ENCODE measurements at places on chromosomes 7 and 10. TPM values are rescaled to one million over a fixed set of nuclear protein-coding genes. Genes with fewer than 3 reads are reported as not detected.

NPY4R2 gene
- polyA plus RNA-seq = not detected

CDK6 gene
- 45.0 TPM for polyA plus RNA-seq

SYT15B gene
- polyA plus RNA-seq = 2.2 TPM

OPN1SW gene
- polyA plus RNA-seq = 1.5 TPM

MRLN gene
- 7.5 TPM for polyA plus RNA-seq

ANK3 gene
- 35.1 TPM for polyA plus RNA-seq

GPR146 gene
- 5.1 TPM for polyA plus RNA-seq

MYL7 gene
- polyA plus RNA-seq = 0.39 TPM

ADAM22 gene
- 14.4 TPM for polyA plus RNA-seq

ZNF804B gene
- polyA plus RNA-seq = 0.09 TPM

DNA sequence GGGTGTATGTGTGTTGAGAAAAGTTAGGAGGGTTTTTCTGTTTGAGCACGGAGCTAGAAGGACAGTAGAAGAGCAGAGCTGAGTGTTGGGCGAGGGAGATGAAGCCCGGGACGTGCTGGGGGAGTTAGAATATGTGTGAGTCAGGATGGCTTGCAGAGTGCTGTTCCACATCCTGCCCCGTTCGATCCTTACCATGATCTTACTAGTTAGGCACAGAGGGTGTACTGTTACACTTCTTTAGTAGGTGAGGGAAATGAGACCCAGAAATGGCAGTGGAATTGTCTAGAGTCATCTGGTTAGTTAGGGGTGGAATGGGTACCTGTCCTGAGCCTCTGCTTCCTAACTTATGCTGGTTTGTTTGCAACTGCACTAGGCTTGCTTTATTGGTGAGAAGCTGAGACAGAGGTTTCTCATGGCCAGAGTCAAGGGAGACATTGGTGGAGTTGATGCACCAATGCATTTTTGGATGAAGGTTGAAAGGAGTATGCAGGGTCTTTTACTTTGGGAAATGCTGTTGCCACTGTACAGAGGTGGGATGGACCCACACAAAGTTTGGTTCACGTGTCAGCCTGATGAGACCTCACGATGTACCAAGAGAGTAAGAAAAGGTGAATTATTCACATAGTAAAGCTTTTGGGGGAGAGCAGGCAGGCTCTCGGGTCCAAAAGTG, 42.4 kb downstream of the CCNY start:
- no peak for DNase-seq

- no peak for DNase-seq
Measured at GRCh38 chr10:97174941-97175340, 10.8 kb downstream of the SLIT1 start.

- no peak for DNase-seq
Measured at GRCh38 chr10:24887855-24888231, 64.6 kb downstream of the PRTFDC1 start.

GRCh38 chr7:132759482-132760243, 183.4 kb upstream of the PLXNA4 start:
- no peak for DNase-seq

DNA sequence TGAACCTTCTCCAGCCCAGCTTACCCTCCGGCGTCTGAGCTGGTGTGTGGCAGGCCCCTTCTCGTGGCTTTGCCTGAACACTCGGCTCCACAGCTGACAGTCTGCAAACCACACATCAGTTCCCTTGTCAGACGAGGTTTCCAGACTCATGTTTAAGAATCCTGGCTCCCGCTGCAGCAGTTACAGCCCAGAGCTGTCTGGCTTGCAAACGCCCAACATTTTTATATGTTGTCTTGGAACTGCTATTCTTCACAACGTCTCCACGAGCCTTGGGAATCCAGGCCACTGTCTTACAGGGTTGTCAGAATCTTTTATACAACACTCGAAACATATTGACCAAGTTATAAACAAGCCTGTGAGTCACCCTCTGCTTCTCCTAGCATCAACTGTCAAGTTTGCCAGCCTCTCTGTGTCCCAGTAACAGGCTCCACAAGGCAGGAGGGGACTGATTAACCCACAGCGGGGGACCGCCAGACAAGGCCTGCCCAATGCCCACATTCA, 68.1 kb downstream of the TNS3 start:
- DNase-seq = peak; percentile 89

DNA sequence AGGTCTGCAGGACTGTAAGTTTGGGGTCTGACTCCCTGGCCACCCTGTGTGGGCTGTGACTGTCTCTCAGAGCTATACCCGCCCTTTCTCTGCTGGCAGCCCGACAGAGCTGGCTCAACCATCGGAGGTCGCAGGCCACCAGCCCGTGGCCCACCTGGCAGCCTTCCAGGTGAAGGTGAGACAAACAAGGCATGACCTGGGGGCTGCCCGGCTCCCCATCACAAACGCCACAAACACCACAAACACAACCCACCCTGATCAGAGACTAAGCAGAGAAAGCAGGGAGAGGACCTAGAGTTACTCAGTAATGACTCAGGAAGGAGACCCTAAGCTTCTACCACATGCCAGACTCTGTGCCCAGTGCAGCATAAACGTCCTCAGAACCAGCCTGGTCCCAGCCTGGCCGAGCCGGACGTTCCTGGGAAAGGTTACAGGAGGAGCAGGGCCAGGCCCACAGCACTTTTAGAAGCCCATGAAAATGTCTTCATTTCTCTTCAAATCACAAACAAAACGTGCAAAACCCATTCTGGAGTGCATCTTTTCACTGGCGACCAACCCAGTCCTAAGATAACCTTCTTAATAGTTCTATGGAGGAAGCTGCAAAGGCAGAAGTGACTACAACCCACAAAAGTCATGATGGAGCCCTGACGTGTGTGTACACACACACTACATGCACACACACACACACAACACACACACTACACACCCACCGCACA, 66.8 kb downstream of the MKI67 start:
- DNase-seq = no peak

DNA sequence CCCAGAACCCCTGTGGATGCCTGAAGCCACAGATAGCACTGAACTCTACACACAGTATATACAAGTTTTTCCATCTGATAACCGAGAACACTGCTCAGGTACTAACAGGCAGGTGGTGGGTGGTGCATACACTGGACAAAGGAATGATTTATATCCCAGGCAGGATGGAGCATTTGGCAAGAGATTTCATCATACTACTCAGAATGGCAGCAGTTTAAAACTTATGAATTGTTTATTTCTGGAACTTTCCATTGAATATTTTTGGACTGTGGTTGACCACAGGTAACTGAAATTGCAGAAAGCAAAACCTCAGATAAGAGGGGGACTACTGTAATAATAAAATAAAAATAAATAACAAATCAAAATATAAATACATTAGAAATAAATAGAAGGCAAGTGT, 10.9 kb upstream of the KCNMA1 start:
- no peak for DNase-seq

DNA sequence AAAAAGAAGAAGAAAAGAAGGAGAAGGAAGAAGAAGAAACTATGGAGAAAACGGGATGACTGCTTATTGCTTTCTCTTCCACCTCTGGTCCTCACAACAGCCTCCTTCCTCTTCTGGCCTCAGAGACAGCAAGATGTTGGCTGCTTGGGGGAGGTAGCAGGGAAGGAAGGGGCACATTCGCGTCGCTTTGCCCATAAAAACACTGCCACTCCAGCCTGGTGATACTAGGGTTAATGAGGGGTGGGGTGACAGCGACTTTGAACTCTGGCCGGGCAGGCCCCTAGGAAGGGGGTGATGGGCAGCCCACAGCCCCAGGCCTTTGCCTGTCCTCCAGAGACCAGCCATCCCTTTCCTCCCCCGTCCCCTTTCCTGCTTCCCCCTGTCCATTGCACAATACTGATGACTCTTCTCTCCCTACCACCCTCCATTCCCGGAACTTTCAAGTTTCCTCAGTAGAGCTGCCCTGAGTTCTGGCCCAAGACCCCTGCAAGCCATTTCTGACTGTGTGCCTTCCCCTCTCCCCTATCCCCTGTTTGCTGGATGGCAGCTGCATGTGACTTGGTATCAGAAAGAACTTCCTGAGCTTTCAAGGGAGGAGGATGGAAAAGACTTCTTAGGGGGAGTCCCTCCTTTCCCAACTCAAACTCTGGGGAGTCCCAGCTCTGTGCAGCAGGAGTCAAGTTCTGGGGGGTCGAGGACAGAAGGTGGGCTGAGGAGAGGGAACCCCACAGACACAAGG, 2.2 kb upstream of the CUEDC2 start:
- no peak for DNase-seq

- DNase-seq = no peak
Measured at GRCh38 chr10:113287592-113287991, 265.3 kb upstream of the HABP2 start.

DNA sequence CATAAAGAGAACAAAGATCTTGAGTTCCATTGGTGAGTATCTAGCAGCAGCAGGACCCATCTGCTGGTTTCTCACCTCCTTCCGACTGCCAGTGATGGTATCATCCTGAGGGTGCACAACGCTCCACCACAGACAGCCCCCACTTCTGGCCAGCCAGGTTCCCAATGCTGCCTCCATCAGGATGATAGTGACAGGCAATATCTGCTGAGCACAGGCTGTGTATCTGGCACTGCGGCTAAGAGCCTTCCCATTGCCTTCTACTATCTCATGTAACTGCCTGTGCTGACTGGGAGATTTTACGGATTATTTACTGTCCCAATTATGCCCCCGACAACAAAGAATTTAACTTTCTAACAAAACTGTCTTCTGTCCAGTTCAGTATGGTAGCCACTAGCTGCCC, 352.4 kb upstream of the AOAH start:
- no peak for DNase-seq

- no peak for DNase-seq
Measured at GRCh38 chr10:78559661-78560340, 509.0 kb upstream of the ZMIZ1 start.

- DNase-seq = no peak
Measured at GRCh38 chr7:31512166-31512565, 1.7 kb upstream of the ITPRID1 start.

- DNase-seq = no peak
Measured at GRCh38 chr10:86775870-86776180, 19.4 kb downstream of the BMPR1A start.

DNA sequence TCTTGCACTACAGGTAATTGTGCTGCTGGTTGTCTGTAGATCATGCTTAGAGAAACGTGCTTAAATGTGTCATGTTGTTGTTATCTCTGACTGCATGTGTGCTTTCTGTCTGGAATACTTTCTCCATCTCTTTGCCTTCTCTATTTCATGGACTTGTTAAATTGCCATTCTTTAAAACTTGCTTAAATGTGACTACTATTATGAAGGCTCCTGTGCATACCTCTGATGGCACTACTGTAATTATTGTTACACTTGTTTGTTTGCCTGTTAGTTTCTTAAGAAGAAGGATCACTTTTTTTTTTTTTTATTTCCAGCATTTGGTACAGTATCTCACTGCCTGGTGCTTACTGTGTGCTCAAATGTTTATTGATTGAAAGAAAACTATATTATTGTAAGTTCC, 41.6 kb downstream of the KMT2E start:
- DNase-seq = no peak

GRCh38 chr7:126483972-126484371, 768.8 kb downstream of the GRM8 start:
- DNase-seq = no peak

GRCh38 chr7:118041251-118041878, 142.6 kb upstream of the LSM8 start:
- DNase-seq = no peak

- no peak for DNase-seq
Measured at GRCh38 chr10:72790216-72790990, 98.5 kb downstream of the MCU start.

DNA sequence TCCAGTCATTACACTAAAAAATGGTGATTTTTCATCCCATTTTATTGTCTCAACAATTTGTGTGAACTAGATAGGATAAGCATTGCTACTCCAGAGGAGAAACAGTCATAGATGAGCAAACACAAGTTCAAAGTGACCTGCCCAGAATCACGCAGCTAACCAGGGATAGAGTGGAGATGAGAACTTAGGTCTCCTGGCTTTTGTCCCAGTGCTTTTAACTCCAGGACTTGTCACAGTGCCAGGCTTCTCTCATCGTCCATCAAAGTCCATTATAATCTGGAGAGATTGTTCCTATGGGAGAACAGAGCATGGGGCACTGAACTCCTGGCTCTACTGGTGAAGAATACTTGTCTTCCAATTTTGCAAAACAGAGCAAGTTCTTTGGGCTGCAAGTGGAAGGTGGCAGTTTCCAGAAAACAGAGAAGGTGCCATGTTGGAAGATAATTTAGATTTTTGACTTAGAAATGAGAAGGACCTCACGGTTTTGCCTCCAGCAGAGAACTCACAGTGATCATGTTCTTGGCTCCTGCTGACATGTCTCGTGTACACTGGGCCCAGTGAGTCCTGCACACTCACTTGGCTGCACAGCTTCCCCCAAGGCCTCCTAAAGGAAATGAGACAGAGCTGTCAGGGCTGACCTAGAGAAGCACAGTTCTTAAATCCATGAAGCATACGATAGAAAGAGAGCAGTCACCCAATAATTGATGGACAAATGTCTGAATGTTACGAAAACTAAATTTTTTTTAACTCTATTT, 322.9 kb upstream of the NRP1 start:
- no peak for DNase-seq

DNA sequence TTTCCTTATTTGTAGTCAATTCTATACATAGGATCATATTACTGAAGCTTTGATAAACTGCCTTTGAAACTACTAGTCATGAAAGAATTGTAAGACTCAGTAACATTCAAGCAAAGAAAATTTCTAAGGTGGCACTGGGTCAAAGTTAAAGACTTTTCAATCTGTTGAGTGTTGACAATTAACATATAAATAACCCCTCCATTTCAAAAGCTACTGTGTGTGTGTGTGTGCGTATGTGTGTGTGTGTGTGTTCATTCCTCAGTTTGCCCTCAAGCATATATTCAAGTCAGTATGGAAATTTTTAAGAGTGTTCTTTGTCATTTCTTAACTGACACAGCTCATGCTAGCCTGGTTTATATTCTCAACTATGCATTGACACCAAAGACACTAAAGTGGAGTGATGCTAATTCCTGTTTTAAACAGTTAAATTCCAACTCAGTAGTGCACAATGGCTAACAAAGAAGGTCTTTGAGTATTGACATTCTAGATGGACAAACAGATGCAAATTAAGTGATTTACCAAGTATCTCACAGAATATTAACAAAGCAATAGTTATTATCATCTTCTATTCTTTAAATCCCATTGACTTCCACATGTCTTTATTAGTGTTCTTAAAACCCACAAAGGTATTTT, 314.8 kb upstream of the GRM3 start:
- no peak for DNase-seq

GRCh38 chr7:134458806-134459698, at the start of gene AKR1B1:
AKR1B1 (minus strand) TSS chr7:134459100; CDS start chr7:134459062, 38 bp downstream.
- DNase-seq = peak; percentile 82

GRCh38 chr7:52620849-52621248, 414.6 kb upstream of the POM121L12 start:
- no peak for DNase-seq
